ENCODE measurements at places on chromosomes 11 and 22.
A peak's percentile ranks its signal among the peaks of the same experiment; 100 is the strongest.

GRCh38 chr11:45165386-45165785, 18.9 kb downstream of the PRDM11 start:
- no peak for DNase-seq

DNA sequence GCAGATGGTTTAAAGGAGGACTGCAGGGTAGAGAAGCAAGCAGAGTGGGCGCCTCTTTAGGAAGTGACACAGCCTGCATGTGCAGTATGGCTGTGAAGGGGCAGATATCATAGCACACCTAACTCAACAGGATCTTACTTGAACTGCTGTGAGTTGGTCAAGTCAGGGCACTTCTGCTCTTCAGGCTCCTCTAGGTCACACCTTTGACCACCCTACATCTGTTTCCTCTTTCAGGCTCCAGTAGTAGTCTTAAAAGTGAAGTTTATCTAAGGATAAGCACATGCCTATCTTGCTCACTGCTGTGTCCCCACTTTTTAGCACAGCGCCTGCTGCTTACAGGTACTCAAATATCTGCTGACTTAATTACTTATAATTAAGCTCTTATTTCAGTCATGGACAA, 6.5 kb downstream of the MRPL16 start:
- no peak for DNase-seq

- DNase-seq = no peak
Observed at GRCh38 chr11:93389737-93390136, 59.2 kb downstream of the DEUP1 start.

DNA sequence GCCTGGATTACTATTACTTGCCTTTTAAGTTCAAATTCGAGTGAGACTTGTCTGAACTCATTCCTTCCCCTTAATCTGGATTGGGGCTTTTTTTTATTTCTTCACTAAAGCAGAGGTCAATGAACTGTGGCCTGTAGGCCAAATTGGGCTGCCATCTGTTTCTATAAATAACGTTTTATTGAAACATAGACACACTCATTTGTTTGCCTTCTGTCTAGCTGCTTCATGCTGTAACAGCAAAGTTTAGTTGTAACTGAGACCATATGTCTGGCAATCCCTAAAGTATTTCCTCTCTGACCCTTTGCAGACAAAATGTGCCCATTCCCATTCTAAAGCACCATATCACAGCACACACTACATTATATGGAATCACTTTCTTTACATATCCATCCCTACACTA, 207.9 kb upstream of the ISX start:
- no peak for DNase-seq

DNA sequence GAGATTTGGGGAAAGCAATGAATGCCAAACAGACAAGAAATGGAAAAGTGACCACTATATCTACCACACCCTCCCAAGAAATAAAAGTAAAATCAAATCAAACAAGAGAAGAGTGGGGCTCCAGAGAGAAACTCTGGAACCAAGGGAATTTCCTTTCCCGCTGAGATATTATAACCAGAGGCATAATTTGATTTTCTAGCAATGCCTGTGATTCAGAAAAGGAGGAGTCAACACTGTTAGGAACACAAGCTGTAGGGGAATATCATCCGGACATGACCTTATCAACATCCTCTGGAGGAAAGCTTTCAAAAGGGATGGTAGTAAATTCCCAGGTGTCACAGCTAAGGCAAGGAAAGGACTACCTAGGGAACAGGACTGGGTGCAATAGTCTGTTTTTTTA, 29.6 kb upstream of the LRRC55 start:
- no peak for DNase-seq

DNA sequence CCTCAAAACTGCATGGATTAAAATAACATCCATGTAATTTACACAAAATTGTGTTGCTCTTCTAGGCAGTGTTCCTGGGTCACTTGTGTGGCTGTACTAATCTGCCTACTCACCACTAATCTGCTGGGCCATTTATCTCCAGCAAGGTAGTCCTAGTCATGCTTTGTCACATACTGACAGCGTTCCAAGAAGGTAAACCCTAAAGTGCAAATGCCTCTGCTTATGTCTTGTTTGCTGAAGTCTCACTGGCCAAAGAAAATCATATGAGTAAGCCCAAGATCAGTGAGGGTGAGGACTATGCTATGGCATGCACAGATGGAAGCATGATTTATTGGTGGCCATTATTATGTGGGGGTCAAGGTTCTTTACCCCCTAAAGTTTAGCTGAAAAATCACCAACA, 630.2 kb upstream of the LUZP2 start:
- no peak for DNase-seq

GRCh38 chr11:117282956-117283355, 8.2 kb upstream of the BACE1-AS start:
- no peak for DNase-seq

- no peak for DNase-seq
Observed at GRCh38 chr11:120226714-120227113, 13.2 kb upstream of the POU2F3 start.

- no peak for DNase-seq
Observed at GRCh38 chr22:22216450-22216959, 28.1 kb upstream of the VPREB1 start.

DNA sequence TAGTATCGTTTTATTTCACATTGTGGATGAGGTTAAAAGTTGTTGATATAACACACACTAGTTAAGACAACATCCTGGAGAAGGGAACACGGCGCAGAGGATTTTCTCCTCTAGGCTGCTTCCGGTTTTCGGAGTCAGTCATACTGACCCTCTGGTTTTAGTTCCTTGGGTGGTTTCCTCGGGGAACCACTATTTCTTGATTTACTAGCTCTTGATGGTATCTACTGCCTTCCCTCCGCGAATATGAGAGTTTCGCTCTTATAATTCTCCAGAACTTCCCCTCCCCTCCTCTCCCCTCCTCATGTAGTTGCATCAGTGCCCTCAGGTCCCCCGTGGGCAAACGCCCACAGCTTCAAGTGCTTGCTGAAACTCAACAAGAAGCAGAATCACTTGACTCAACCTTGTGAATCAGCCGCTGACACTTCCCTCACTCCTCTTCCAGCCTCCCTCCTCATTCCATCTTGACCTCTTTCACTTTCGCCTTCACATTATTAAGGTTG, 15.9 kb upstream of the APOBEC3A start:
- DNase-seq = no peak

DNA sequence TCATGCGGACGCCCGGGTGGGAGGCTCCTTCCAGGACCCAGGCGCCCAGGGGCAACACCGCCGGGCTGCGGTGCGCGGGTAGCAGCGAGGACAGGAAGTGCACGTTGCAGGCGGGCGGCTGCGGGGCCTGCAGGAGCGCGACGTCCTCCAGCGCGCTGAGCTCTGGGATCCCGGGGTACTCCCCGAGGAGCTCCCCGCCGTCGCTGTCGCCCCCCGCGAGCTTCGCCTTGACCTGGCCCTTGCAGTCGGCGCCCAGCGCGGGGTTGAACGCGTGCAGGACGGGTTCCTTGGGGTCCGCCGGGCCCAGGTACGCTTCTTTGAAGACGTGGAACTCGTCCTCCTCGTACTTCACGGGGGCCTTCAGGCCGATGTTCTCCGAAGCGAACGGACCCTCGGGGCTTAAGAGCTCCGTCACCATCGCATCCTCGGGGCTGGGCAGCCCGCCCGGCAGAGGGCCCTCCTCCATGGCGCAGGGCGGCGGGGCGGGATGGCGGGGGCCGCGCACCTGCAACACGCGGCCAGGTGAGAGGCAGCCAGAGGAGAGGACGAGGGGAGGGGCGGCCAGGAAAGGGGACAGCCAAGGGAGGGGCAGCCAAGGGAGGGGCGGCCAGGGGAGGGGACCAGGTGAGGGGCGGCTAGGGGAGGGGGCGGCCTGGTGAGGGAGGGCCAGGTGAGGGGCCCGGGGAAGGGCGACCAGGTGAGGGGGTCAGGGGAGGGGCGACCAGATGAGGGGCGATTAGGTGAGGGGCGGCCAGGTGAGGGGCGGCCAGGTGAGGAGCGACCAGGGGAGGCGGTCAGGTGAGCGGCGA, 921 bp downstream of the TESMIN start:
- DNase-seq = peak; percentile 23

DNA sequence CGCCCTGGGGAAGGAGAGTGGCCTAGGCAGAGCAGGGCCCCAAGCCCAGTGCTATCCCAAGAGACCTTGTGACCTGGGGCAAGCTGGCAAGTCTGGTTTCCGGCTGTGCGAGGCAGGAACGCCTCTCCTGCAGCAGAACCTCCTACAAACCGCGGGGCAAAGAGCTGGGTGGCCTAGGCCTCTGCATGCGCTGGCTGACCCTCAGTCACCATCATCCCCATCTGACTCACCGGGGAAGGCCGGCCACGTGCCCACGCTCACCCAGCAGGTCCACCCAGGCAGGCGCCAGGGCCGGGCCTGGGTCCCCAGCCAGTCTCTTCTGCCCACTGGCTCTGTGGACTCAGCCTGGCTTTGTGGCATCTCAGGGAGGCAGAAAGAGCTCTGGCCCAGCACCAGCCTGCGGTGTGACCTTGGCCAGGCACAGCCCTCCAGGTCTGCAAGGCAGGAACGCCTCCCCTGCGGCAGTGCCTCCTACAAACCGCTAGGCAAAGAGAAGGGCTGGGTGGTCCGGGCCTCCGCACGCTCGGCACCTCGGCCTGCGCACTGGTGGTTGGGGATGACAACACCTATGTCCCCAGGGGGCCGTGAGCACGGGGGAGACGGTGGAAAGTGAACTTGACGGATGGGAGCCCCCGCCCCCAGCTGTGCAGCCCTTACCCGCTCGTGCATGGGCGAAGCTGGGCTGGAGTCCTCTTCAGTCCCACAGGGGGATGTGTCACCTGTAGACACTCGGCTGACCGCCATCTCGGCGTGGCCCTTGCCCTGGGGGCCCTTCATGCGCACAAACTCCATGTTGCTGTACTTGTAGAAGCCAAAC, 38.2 kb downstream of the KIAA0930 start:
- DNase-seq = no peak

DNA sequence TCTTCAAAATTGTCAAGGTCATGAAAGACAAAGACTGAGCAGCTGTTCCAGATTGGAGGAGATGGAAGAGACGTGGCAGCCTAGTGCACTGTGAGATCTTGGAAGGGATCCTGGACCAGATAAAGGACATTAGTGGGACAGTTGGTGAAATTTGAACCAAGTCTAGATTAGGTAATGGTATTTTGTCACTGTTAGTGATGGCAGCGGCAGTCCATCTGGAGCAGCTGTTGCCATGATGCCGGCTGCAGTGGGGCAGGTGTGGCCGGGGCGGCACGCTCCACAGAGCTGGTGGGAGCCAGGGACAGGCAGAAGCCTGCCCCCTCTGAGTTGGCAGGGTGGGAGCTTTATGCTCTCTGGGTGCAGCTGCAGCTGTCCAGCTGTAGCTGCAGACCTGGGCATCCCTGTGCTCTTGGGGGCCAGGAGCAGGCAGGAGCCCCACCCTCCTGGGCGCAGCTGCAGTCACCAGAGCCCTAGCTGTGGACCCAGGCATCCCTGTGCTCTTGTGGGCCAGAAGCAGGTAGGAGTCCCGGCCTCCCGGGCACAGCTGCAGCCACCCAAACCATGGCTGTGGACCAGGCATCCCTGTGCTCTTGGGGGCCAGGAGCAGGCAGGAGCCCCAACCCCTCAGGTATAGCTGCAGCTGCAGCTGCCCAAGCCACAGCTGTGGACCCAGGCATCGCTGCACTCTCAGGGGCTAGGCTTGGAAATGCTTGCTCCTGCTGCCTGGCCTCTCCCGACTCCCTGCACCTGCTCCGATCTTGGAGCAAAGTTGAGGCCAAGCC, 20.7 kb downstream of the DIXDC1 start:
- no peak for DNase-seq

DNA sequence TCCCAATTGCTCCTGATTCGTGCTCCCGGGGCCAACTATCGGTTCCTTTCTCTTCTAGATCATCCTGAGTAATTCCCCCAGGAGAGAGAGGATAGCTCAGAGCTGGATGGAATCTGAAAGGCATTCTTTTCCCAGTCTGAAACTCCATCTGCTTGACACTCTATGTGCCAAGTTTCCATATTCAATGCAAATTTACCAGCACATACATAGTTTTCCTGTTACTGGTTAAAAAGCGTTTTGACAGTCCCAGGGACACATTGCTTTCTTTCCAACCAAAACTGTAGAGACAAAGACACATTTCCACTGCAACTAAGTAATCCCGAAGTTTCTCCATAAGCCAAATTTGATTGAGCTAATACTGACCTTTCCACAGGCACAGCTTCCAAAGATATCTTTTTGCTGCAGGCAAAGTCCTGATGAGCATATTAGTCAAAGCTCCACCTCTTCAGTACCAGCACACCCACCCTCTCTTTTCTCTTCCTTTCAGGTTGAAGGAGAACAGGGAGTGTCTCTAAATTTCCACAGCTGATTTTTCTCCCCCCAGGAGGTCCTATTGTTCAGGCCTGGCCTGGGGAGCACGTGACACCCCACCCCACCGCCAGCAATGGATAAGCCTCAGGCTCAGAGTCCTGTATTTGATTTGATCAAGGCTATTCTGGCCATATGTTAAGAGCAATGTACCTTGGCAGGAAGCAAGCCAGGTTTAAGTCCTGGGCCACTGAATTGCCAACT, 9.7 kb upstream of the ANKK1 start:
- no peak for DNase-seq

DNA sequence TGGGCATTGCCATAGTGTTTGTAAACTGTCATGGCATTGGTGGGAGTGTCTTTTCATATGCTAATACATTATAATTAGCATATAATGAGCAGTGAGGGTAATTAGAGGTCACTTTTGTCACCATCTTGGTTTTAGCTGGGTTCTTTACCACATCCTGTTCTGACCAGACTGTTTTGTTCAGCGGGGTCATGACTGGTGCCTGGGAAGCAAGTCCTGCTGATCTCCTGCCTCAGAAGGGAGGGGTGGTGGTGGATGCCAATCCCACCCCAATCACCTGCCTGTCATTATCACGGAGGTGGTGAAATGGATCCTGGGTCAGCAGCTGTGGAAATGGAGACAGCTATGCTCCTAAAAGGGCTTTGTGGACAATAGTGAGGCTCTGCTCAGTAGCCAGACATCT, 31.2 kb downstream of the IL18 start:
- no peak for DNase-seq

DNA sequence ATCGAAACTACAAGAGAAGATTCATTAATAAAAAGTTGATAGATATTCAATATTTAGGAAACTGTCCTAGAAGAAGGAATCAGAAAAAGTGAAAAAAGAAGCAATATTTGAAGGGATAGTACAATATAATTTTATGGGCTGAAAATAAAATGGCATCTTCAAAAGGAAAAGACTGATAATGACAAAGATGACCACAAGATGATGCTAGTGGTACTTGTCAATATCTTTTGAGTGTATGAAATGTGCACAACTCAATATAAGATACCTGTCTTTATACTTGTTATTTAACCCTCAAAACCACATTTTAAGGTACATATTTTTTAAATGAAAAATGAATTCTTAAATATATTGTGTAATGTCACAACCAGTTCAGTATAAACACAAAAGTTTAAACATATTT, 1059.6 kb upstream of the RAG2 start:
- no peak for DNase-seq

GRCh38 chr11:78041843-78042440, 18.9 kb upstream of the KCTD14 start:
- DNase-seq = no peak

GRCh38 chr11:103546236-103546635, 437.0 kb downstream of the DYNC2H1 start:
- DNase-seq = no peak

DNA sequence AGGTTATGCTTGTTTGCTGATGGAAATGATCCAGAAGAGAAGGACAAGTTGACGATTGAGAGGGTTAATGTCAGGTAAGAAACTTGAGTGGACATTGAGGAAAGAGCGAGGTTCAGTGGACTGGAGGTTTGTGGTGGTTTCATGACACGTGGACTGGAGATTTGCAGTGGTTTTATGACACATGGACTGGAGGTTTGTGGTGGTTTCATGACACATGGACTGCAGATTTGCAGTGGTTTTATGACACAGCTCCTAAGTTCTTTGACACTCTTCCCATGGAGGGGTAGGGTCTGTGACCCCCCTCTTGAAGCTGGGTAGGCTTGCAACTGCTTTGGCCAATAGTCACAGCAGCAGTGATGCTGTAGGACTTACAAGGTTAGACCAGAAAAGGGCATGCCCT, 5.4 kb upstream of the MAPK8IP2 start:
- no peak for DNase-seq
